Urinary bladder (tissue), 4 donors: ENCODE measurements at places on chromosomes 6 and 20. TPM values are rescaled to one million over a fixed set of nuclear protein-coding genes. Genes with fewer than 3 reads are reported as not detected.

- DNase-seq, result no peak
Observed at GRCh38 chr20:672963-673602, 2.5 kb downstream of the SCRT2 start.

GRCh38 chr6:129872586-129872985 lies 11.5 kb upstream of the TMEM244 start:
- DNase-seq, result no peak

GRCh38 chr6:156977527-156978291 lies 200.5 kb downstream of the ARID1B start:
- DNase-seq, result no peak

- DNase-seq, result no peak
Observed at GRCh38 chr20:47727170-47727880, 58.0 kb downstream of the SULF2 start.

GRCh38 chr6:137391061-137391814 lies 103.0 kb downstream of the OLIG3 start:
- DNase-seq, result no peak

The TBXT gene
- total RNA-seq, result not detected

The GNRH2 gene
- not detected for total RNA-seq

GRCh38 chr6:19557191-19557590 lies 280.0 kb upstream of the ID4 start:
- no peak for DNase-seq
